ENCODE measurements at places on chromosomes 16 and 17.
A peak's percentile ranks its signal among the peaks of the same experiment; 100 is the strongest.

GRCh38 chr17:2962236-2962635 lies 101.2 kb downstream of the OR1D5 start:
- DNase-seq, result no peak

DNA sequence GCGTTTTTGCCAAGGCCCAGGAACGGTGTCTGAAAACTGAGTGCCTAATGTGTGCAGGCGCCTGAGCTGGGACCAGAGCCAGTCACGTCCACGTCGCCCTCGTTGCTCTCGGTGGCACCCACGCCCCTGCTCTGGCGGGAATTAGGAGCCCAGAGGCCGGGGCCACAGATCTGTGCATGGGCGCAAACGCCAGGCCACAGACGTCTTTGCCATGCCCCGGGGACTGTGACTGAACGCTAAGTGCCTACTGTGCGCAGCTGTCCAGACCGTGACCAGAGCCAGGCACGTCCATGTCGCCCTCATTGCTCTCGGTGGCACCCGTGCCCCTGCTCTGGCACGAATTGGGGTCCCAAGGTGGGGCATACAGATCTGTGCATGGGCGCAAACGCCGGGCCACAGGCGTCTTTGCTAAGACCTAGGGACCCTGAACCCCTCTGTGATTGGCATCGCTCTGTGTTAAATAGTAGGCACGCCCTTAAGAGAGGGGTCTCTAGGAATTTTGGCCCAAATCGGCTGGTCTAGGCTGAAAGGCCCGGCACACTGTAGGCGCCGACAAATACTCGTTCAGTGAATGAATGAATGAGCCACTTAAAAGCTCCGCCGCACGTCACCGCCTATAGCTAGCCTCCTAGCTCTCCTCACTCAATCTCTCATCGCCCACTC lies 827 bp upstream of the UBALD1 start:
- no peak for DNase-seq

GRCh38 chr16:77496934-77497333 lies 62.1 kb upstream of the ADAMTS18 start:
- DNase-seq, result no peak

DNA sequence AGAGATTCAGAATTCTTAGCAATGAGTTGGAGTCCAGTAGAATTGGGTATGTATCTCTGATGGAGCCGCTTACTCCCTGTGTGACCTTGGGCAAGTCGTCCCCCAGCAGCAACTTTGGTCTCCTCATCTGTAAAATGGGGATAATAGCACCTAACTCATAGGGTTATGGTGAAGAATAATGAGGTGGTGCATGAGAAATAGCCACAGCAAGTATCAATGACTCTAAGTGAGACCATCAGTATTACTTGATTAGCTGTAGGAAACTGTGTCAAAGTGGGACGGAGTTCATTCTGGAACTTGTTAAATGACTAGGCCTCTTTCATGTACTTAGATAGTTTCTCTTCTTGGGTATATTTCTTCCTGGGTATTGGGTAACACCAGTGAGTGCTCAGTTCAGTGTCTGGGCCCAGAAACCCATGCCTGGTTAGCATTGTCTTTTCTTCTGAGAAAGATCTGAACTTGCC lies 6.4 kb downstream of the PRKCB start:
- no peak for DNase-seq

- no peak for DNase-seq
Measured at GRCh38 chr16:84854759-84855158, 35.0 kb downstream of the CRISPLD2 start.

DNA sequence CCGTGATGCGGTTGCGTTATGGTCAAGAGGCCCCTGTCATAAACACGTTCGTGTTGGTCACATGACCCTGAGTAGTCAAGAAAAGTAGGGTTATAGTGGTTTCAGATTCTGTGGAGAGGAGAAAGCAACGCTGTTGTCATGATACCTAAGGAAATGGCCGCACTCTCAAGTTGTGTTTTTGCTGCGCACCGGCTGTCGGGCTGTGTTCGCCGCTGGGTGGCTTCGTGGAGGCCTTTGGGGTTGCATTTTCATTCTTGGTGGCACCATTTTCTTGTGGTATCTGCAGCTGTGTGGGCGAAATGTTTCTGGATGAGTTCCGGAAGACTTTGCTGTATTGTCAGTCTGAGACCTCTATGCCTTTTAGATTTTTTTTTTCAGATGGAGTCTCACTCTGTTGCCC lies 35.0 kb downstream of the DEF8 start:
- DNase-seq, result no peak

DNA sequence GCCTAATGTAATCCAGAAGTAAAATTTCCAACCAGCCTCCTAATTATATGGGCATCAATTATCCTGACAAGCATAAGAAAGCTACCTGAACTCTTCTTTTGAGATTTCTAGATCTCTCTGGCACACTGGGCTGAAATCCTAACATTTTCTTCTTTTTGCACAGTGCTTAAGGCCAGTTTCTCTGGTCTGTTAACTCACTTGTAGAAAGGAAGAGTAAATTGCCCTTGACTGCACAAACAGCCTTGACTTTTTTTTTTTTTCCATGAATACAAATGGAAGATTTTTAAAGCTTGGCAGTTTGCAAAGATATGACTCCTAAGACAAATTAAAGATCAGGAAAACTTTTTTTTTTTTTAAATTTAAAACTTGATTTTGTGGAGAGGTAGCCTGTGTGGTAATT lies 291.2 kb upstream of the MON1B start:
- no peak for DNase-seq

DNA sequence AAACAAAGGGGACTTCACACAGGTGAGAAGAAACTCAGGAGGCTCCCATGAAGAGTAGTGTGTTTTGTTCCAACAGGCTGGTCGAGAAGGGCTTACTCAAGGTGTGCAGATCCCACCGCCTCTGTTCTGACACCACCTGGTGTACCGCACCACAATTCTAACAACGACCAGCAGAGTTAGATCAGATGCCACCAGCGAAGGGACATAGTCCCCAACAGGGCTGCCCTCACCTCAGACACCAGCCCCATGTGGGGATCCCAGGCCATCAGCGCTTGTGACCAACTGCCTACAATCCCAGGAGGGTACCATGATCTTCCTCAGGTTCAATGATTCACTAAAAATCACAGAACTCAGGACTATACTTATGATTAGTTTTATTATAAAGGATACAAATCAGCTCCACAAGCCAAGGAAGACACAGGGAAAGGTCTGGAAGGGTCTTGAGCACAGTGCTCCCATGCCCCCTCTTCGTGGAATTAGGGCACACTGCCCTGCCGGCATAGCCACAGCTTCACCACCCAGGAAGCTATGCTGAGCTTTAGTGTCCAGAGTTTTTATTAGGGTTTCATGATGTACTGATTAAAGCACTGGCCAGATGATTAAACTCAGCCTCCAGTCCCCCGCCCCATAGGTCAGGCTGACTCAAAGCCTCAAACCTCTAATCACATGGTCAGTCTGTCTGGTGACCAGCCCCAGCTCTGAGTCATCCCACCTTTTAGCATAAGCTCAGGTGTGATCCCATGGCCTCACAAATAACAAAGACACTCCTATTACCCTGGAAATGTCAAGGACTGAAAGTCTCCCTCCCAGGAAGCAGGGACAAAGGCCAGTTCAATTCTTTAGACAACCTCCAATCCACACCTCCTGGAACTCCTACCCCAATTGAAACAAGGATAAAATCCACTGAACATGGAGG lies 26.0 kb downstream of the TRIM25 start:
- peak; percentile 37 for DNase-seq

DNA sequence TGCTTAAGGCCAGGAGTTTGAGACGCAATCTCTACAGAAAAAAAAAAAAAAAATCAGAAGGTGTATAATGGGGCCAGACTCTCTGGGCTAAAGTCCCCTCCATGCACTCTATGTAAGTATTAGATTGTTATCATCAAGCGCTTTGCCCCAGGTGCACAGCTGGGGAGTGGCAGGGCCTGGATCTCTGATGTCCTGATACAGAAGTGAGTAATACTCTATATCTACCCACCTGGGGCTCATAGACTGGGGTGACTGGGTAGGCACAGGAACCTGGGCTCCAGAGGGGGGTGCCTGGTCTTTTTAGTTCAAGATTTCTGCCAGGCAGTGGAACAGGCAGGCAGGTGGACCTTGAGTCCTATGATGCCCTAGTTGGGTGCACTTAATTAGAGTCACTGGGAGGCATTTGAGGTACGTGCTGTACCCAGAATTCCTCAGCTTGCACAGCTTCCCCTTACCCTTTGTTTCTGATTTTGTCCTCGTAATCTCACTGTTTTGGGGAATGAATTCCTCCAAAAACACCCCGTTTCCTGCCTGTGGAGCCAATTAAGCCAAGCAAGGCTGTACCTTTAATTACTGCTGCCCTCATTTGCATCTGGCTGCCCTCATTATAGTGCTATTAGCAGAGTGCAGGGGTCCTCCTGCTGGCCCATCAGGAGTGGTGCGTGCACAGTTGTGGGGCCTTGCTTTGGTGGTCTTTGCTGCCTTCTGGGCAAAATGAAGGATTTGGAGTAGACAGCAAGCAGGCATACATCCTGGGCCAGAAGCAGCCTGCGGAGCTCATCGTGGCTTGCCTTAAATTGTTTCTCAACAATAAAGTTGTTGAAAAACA lies 239.0 kb downstream of the SNX29 start:
- no peak for DNase-seq

GRCh38 chr17:34024806-34025551 lies 230.1 kb upstream of the CCL2 start:
- no peak for DNase-seq

- no peak for DNase-seq
Measured at GRCh38 chr17:19379361-19380065, 1.2 kb downstream of the MAPK7 start.

- peak; percentile 41 for DNase-seq
Measured at GRCh38 chr16:75385507-75386152, 47.7 kb downstream of the CFDP1 start.

DNA sequence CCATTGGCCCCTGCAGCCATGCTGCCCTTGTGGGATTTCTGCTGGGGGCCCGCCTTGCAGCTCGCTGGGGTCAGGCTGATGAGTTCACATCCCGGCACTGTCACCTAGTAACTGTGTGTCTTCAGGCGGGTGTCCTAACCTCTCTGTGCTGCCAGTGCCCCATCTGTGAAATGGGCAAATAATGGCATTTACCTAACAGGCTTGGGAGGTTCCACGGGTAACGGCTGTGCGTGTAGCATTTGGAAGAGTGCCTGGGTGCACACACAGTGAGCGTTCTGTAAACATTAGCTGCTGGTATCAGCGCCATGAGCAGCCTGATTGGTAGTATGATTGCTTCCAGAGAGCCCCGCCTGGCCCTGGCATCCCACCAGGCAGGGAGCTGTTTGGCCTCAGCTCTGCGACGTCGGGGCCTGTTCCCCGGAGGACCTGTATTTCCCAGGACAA lies 167.3 kb upstream of the GSE1 start:
- DNase-seq, result no peak

- DNase-seq, result no peak
Measured at GRCh38 chr17:2466931-2467330, 44.8 kb downstream of the METTL16 start.

DNA sequence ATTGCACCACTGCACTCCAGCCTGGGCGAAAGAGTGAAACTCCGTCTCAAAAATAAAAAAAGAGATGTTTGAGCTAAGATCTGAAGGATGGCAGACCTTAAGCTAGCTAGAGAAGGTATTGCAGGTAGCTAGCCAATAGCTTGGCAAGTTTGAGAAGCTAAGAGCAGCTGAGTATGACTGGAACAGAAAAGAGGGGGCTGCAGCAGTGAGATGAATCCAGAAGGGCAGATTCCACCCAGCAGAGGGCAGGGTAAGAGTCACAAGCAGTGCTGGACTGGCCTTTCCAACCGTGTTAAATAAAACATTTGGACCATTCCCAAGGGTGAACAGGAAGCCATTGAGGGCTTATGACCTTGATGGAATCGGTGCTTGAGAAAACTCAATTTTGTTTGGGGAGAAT lies 5.7 kb upstream of the PHAF1 start:
- DNase-seq, result no peak

Data from RWPE1 (cell line).